Memory B cell (primary cell): ENCODE measurements at places on chromosomes 16 and 17.
A peak's percentile ranks its signal among the peaks of the same experiment; 100 is the strongest.

DNA sequence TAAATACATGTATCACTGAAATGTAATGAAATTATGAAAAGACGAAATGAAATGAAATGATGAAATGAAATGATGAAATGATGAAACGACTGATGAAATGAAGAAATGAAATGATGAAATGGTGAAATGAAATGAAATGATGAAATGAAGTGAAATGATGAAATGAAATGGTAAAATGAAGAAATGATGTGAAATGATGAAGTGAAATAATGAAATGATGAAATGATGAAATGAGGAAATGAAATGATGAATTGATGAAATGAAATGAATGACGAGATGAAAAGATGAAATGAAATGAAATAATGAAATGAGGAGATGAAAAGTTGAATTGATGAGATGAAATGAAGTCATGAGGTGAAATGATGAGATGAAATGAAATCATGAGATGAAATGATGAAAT lies 594.7 kb downstream of the TP53TG3F start:
- H3K27me3 ChIP-seq: no peaks in the 10 kb centered on the region
- H3K4me1 ChIP-seq: no peaks in the 10 kb centered on the region
- H3K27ac ChIP-seq: no peak overlapping the region

DNA sequence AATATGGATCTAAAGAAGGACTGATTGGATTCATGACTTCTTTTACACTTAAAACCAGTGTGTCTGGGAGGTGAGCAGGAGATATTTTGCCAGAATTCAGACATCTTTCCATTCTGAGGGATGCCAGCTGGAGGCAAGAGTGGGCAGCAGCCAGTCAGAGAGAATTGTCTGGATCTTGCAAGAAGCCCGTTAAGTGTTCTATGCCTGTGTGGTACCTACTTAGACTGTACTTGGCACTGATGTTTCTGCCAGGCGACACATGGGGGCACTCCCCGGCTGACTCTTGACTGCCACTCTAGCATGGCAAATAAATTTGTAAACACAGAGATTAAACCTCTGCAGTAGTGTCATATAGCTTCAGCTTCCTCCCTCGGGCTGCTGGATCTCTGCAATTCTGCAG lies 247.7 kb downstream of the UTP18 start:
- H3K36me3 ChIP-seq: no peaks in the 10 kb centered on the region
- peaks cover 6% of the 10 kb centered on the region for H3K27me3 ChIP-seq
- DNase-seq: no peak
- no peaks in the 10 kb centered on the region for H3K4me1 ChIP-seq
- no peak overlapping the region for H3K4me3 ChIP-seq
- H3K27ac ChIP-seq: no peak overlapping the region

- peaks cover 11% of the 10 kb centered on the region for H3K4me1 ChIP-seq
- DNase-seq: peak; percentile 26
- H3K27me3 ChIP-seq: no peaks in the 10 kb centered on the region
Measured at GRCh38 chr17:10156948-10157607, 41.3 kb downstream of the GAS7 start.

- no peak overlapping the region for H3K4me3 ChIP-seq
- H3K36me3 ChIP-seq: peaks cover 2% of the 10 kb centered on the region
- peaks cover 27% of the 10 kb centered on the region for H3K4me1 ChIP-seq
- H3K27ac ChIP-seq: peak overlapping the region; percentile 99
- no peaks in the 10 kb centered on the region for H3K27me3 ChIP-seq
Measured at GRCh38 chr17:13931111-13931526, 138.2 kb upstream of the COX10 start.
